ENCODE measurements at places on chromosomes 3 and 15.

DNA sequence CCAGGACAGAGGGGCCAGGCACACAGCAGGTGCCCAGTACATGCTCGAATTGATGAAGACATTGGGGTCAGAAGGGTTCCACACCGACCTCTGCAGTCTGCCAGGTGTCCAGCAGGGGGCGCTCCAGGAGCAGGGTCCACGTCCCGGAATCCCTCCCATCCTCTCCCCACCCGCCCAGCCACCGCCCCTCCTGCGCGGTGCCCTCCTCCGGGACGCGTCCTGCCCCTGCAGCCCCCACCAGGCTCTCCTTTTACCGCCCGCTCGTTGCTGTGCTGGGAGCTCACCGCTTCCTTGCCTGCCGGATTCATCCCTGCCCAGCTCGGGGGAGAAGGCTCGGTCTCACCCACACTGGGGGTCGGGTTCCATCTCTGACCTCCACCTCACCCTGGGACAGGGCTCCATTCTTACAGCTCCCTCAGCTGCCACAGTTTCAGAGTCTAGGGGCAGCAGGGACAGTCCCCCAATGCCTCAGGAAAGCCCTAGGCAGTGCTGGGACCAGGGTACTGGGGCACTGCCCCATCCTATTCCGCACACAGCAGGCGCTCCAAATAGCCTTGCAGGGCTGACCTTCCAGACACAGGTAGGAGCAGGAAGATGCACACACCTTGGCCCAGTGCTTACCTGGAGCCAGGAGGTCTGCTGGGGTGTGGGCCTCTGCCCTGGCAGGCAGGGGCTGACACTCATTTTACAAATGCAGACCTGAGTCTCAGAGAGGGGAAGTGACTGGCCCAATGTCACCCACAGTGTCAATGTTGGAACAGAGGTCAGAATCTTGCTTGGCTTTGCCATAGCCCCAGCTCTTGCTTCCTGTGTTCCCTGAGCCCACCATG, 31.0 kb downstream of the GRIP2 start:
- DNase-seq, result peak; percentile 13

- DNase-seq, result peak; percentile 12
Observed at GRCh38 chr3:63726656-63727055, 74.2 kb downstream of the SNTN start.

DNA sequence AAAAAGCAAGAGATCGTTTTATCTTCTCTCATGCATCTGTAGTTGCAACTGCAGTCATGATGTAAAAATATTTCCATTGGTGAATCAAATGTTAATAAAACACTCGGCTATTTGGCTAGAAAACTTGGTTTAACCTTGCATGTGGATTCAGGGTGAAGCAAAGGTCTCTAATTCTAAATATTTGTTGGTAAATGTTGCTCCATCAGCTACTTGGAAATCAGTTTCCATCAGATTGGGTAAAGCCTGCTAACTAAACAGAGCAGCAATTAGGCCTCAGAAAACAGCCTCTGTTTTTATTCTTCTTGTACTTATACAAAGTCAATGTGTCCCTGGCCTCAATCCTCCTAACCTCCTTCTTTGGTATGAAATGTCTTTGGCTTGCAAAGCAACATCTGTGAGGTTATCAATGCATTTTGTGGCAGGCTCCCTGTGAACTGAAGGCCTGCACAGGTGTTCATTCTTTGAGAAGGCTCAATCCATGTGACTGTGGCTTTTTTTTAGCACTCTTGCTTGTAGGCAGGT, 312.3 kb downstream of the WDR72 start:
- DNase-seq, result no peak

- no peak for DNase-seq
Observed at GRCh38 chr3:38139191-38139590, 730 bp downstream of the MYD88 start.

GRCh38 chr3:99330924-99331532, 307.4 kb upstream of the COL8A1 start:
- no peak for DNase-seq

- no peak for DNase-seq
Observed at GRCh38 chr15:59550530-59550929, 61.1 kb upstream of the GCNT3 start.

DNA sequence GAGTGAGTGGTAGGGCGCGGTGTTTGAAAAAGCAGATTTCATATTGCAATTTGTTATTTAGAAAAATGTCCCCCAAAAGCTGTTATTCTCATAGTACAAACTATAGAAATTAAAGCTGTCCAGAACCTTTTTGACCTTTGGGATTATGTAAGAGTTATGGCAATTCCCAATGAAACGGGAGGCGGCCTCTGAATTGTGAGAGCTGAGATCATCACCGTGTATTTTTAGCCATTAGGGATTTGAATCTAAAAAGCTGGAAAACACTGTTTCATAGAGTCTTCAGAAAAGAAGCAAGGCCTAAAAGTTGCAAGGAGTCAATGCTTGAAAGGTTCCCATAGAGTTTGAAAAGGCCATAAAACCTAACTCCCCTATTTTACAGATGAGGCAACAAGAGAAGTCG, 38.6 kb upstream of the SLC25A26 start:
- DNase-seq, result no peak

DNA sequence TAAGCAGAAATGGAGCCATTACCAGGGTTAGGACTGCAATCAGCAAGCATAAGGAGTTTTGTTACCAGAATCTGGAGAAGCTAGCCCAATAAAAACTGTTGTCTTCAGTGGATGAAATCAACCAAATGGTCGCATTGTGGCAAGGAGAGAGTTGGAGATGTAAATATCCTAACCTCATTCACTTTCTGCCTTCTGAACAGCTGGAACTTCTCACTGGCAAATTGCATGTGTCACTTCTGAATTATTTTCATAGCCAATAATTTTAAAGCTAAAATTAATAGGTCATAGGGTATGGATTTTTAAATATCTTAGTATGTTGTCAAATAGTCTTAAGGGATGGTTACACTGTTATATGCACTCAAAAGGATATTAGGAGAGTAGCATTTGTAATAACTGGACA, 121.6 kb downstream of the SUCNR1 start:
- no peak for DNase-seq

GRCh38 chr3:87250009-87250408, 22.9 kb downstream of the CHMP2B start:
- no peak for DNase-seq

DNA sequence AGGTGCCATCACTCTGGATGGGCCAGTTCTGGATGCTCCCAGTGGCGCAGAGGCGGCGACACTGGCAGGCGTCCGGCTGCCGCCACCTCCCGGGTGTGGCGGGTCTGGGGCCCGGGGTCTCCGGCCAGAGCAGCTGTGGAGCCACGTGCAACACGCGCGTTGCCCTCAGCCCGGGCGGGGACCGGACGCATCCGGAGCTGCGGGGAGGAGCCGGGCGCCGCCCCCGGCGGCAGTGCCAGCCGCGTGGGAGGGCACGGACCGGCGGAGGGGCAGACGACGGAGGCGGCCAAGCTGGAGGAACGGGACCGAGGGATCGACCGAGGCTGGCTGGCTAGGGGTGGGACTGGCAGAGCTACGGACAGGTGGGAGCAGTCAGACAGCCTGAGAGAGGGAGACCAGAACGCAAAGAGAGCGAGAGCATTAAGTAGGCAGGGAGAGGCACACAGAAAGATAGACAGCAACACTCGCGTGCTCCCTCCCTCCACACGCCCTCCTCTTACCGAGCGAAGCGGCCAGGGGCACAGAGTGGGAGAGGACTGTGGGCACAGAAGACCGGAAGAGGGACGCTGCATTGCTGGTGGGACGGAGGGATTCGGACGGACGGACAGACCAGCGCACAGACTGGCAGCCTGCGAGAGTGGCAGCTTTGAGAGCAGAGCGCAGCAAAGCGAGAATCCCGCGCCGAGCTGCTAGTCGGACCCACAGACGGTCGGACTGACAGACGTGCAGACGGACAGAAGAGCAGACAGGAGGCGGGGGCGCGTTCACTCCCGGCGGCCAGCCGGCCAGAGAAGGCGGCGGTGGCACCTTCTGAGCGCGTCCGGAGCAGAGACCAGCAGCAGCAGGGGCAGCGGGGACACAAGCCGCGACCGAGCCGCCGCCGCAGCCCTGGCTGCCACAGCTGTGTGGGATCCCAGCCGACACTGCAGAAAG, at the start of gene ARPP21:
ARPP21 (plus strand) TSS at position 272 of the 933 bp plus-strand sequence. CDS start 42,227 bp downstream, outside the sequence.
- no peak for DNase-seq

- DNase-seq, result no peak
Observed at GRCh38 chr3:165169368-165169767, 26.8 kb downstream of the SLITRK3 start.

DNA sequence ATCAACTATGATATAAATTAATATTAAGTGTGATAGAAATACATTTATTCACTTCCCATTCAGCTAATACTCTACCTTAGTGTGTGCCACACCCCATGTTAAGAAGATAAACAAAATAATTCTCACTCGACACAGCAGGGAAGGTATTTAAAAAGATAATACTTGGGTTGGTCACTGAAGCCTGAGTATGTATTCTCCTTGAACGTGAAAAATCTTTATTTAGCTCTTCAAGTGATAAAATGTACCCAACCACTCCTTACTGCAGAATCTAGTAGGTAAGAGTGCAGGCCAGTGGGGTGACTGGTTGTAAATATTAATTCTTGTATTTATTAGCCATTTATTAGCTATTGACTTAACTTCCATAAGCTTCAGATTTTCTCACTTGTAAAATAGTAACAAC, 372.7 kb upstream of the THBS1 start:
- no peak for DNase-seq

- DNase-seq, result no peak
Observed at GRCh38 chr3:128074851-128075521, 22.7 kb downstream of the SEC61A1 start.

GRCh38 chr3:120824613-120825012, 82.1 kb downstream of the GTF2E1 start:
- no peak for DNase-seq

GRCh38 chr3:7506606-7507180, 645.8 kb downstream of the GRM7 start:
- no peak for DNase-seq

DNA sequence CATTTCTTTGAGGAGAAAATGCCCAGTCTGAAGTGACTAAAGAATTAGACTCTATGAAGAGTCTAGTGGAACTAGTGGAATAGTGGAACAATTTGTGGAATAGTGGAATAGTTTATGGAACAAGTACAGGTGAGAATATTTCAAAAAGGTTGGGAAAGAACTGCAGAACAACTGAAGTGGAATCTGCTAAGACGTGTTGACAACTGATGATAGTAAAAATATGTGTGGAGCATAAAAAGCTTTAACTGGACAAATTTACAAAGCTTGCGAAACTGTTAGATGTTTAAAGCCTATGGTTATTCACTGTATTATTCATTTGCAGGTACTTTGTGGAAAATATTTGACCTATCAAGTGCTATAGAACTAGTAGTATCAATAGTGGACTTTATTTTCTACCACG, 164.5 kb downstream of the ADAMTS9 start:
- DNase-seq, result no peak

GRCh38 chr3:25182794-25183193, 245.3 kb upstream of the RARB start:
- DNase-seq, result no peak

DNA sequence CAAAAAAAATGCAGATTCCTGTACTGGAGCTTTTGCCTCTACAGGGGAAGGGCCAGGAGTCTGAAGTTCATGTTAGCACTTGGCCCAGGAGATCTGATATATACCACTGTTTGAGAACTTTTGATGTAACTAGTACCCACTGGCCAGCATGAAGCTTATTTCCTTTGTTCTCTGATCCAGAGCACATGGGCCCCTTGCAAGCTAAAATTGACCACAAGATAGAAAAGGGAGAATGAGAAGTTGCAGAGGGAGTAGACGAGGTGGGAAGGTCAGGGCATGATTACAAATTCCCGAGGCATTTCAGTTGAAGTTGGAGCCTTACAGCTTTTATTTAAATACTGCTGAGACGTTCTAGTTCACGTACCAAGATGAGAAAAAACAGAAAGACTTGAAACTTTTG, 28.2 kb downstream of the TGM4 start:
- DNase-seq, result no peak

GRCh38 chr3:105970283-105970682, 101.5 kb upstream of the CBLB start:
- peak; percentile 94 for DNase-seq

- no peak for DNase-seq
Observed at GRCh38 chr3:167813169-167814123, 77.9 kb downstream of the SERPINI1 start.

- DNase-seq, result no peak
Observed at GRCh38 chr15:55652909-55653495, 64.9 kb upstream of the PYGO1 start.

DNA sequence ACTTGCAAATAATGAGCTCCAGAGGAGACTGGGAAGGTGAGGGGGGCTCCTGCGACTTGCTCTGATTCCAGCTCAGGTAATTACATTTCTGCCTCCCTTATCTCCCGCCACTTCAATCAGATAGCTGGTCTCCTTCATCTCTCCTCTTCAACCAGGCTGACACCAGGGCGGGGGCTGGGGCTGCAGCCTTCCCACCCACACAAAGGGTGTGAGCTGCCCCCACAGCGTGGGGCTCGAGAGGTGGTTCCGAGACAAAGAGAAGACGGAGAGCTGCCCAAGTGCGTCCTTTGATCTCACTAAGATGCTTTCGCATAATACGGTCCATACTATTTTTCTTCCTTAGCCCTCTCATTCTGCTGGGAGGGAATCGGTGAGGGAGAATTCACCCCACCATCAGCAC, 139.7 kb downstream of the NSMCE3 start:
- DNase-seq, result no peak

DNA sequence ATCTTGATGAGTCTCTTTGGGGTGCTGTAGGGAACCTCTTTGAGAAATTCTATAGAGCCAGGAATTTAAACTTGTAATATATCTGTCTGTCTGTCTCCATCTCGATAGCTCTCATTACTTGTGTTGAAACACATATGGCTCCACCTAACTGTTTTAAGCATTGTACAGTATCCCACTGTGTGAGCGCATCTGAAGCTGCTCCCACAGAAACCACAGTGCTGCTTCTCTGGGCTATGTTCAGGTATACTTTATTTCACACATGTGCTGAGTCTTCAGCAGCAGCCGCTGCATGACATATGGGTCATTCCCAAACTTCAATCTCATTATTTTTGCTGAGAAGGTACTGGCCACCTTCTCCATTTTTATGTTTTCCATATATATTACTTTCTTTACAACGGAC, 63.9 kb downstream of the MCTP2 start:
- DNase-seq, result no peak

GRCh38 chr3:125480656-125481374, 39.2 kb downstream of the SNX4 start:
- peak; percentile 81 for DNase-seq

DNA sequence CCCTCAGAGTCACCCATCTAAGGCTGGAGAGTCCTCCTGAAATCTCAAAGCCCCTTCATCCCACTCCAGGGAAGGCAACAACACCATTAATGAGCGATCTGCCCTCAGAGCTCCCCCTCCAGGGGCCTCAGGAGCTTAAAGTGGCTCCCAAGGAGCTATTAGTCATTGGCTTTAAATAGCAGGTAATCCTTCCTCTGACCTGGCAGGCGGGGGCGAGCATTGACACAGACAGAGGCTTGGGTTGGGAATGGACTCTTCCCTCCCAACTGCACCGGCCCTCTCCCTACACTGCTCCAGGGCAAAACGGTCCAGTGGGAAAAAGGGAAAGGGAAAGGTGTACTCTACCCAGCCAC, 1.4 kb downstream of the MFGE8 start:
- no peak for DNase-seq

GRCh38 chr3:184581331-184581855, 19.8 kb downstream of the EPHB3 start:
- no peak for DNase-seq
